T-helper 2 cell (primary cell): ENCODE measurements at places on chromosomes 1 and 21.

DNA sequence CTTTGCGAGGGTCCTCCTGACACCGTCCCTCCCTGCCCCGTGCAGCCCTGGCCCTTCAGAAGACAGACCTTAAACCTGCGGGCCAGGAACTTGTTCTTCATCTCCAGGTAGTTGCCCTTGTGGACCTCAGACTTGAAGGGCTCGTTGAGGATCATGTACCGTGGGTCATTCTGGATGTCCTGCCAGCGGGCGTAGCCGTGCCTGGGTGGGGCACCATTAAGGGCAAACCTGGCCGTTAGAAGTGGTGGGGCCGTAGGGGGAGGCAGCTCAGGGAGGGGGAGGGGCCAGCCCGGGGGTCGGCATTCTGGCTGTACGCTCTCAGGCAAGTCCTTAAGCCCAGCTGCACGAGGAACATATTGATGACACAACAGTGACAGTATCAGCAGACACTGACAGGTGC, 64.6 kb downstream of the KCNAB2 start:
- no peak for DNase-seq

DNA sequence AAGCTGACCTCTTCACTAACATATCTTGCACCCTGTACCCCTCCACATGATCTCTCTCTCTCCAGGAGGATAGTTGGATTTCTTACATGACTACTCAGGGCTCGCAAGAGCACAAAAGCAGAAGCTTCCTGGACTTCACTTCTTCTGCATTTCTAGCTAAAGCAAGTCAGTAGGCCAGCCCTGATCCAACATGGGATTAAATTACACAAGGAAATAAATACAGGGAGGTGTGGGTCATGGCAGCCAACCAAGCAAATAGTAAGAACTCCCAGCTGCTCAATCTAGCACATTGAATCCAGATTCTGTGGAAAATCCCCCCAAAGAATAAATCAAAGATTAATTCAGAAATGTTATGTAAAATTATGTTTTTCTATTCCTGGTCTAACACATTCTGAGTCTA, 33.3 kb downstream of the KLHDC7A start:
- DNase-seq: no peak

DNA sequence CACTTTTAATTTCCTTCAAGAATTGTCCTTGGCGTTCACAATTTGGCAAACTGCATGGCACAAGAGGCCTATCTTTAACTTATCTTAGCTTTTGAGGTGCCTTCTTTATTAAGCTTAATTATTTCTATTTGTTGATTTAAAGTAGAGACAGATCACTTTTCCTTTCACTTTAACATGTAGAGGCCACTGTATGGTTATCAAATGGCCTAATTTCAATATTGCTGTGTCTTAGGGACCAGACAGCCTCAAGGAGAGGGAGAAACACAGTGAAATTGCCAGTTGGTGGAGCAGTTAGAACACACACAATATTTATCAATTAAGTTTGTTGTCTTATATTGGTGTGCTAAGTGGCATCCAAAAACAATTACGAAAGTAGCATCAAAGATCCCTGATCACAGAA, 1013.9 kb downstream of the KCNT2 start:
- DNase-seq: no peak

- DNase-seq: no peak
Observed at GRCh38 chr1:17359031-17359430, 13.0 kb upstream of the PADI6 start.

- no peak for DNase-seq
Observed at GRCh38 chr1:208009706-208010444, 99.0 kb upstream of the CD34 start.

- no peak for DNase-seq
Observed at GRCh38 chr1:74180490-74180889, 17.5 kb downstream of the LRRIQ3 start.

GRCh38 chr1:219651993-219652392, 39.1 kb upstream of the ZC3H11B start:
- DNase-seq: no peak

GRCh38 chr1:26959722-26960624, at the start of gene KDF1:
Gene KDF1 (minus strand): TSS chr1:26960468. CDS start chr1:26952380, 8,088 bp downstream.
- peak; percentile 19 for DNase-seq

DNA sequence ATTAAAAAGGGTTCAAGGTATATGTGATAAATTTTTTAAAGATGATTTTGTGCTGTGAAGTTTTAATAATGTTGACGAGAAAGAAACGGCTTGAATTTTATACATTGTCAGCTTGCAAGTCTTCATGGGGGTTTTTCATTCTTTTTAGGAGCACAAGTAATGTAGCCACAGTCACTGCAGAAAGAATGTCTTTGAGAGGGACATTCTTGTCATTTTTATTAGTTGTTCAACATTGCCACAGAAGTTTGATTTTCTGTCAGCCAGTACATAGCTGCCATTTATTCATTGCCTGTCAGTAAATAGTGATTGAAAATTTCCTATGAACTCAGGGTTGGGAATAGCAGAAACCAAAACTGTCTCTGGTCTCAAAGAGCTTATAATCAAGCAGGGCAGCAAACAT, 156.3 kb downstream of the DHRS3 start:
- DNase-seq: no peak
